ENCODE measurements at places on chromosomes 2 and 18.

GRCh38 chr2:147945660-147946059 is 74.9 kb downstream of the ORC4 start:
- no peak for DNase-seq
- H3K4me3 ChIP-seq = no peak overlapping the region
- H3K4me1 ChIP-seq = no peaks in the 10 kb centered on the region
- H3K27ac ChIP-seq = no peak overlapping the region

GRCh38 chr2:190792956-190793888 is 87.4 kb upstream of the GLS start:
- no peak for DNase-seq
- H3K4me3 ChIP-seq = no peak overlapping the region
- no peaks in the 10 kb centered on the region for H3K27me3 ChIP-seq
- H3K36me3 ChIP-seq = no peaks in the 10 kb centered on the region
- H3K27ac ChIP-seq = no peak overlapping the region

DNA sequence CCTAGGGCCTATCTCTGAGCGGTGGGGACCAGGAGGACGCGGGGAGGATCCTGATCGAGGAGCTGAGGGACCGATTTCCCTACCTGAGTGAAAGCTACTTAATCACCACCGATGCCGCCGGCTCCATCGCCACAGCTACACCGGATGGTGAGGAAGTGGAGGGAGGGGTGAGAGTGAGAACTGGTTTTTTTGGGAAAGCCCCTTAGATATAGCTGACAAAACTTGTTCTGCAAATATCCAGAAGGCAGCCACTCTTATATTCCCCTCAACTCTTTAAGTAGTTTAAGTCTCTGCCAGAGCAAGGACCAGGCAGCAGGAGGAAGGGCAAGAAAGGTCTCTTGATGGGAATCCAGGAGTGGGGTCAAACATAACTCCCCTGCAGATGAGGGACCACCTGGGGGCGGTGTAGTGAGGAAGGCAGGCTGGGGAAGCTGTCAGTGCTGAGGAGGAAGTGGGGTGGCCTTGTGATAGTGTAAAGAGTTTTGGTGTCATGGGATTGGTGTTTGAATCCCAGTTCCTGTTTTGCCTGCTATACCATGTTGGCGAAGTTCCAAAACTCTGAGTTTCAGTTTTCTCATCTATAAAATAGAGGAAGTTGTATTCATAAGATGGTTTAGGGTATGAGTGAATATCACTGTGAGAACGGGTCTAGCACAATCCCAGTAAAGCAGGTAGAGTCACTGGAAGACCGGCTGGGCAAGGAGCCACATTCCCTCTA is 3.4 kb downstream of the NAGK start:
- no peak for DNase-seq
- no peak overlapping the region for H3K4me3 ChIP-seq
- no peaks in the 10 kb centered on the region for H3K27me3 ChIP-seq
- H3K36me3 ChIP-seq = peaks cover 1% of the 10 kb centered on the region
- H3K27ac ChIP-seq = no peak overlapping the region

DNA sequence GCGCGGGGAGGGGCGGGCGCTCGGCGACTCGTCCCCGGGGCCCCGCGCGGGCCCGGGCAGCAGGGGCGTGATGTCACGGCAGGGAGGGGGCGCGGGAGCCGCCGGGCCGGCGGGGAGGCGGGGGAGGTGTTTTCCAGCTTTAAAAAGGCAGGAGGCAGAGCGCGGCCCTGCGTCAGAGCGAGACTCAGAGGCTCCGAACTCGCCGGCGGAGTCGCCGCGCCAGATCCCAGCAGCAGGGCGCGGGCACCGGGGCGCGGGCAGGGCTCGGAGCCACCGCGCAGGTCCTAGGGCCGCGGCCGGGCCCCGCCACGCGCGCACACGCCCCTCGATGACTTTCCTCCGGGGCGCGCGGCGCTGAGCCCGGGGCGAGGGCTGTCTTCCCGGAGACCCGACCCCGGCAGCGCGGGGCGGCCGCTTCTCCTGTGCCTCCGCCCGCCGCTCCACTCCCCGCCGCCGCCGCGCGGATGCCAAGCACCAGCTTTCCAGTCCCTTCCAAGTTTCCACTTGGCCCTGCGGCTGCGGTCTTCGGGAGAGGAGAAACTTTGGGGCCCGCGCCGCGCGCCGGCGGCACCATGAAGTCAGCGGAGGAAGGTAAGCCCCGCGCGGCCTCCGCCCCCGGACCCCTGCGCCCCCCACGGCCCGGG is at the start of gene NFATC1:
TSS of gene NFATC1 (plus strand) at position 170 of the 644 bp plus-strand sequence. CDS start at position 465, 295 bp downstream.
- peak; percentile 91 for DNase-seq
- no peaks in the 10 kb centered on the region for H3K36me3 ChIP-seq
- H3K27me3 ChIP-seq = no peaks in the 10 kb centered on the region
- no peaks in the 10 kb centered on the region for H3K4me1 ChIP-seq

DNA sequence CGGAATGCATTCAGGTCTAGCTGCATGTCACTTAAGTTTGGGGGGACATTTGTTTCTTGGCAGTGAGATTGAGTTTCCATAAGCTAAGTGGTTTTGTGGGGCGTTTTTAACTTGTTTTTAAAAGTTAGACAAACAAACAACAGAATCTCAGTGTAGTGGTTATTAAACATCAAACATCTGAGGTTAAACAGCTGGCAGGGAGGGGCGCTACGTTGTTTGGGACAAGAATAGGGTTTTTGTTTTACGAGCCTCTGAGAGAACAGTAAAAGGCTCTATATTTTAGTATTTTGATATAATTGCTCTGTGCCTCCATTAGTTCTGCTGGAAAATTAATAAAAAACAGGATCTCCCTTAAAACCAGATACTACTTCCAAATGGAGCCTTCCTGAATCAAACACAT is 41.6 kb upstream of the TMEM177 start:
- H3K27me3 ChIP-seq = no peaks in the 10 kb centered on the region
- H3K4me3 ChIP-seq = no peak overlapping the region
- no peak for DNase-seq

DNA sequence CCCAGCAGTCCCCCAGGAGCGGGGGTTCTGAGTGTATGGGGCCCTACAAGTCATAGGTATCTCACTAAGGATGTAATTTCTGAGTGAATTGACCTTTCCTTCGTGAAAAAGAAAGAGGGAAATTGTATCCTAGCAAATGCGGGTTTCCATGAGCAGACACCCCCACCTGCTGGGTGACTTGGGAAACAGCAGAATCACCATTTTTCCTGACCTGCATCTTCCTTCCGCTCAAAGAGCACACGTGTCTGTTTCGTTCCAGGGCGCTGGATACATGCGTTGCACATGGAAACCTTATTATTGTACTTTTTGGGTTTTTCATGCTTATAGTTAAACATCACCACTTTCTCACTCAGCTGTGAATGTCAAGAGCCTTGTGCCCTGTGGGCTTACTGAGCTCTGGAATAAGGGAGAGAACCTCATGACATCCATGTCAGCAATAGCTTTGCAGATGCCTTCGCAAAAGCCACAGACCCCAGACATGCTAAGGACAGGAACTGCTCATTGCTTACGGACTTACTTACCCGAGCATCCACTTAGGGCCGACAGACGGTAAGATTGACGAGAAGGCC is 132.8 kb downstream of the TPO start:
- no peak overlapping the region for H3K27ac ChIP-seq
- H3K36me3 ChIP-seq = no peaks in the 10 kb centered on the region
- H3K4me3 ChIP-seq = no peak overlapping the region
- no peaks in the 10 kb centered on the region for H3K27me3 ChIP-seq
- H3K4me1 ChIP-seq = no peaks in the 10 kb centered on the region

DNA sequence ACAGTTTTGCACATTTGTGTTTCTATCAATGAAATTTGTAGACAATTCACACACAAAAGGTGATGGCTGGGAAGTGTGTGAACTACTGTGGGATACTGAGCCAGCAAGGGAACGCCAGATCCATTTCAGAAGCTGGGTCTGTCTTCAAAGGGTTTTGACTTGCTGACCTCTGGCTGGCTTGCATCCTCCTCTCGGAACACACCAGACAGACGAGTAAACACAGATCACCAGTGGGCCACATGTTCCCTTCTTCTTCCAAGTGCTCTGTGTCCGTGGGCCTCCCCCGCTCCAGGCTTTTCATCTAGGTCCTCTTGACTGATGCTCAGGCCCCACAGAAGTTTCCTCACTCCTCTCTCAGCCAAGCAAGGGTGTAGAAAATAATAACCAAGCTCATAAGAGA is 122.2 kb upstream of the OSR1 start:
- H3K4me3 ChIP-seq = no peak overlapping the region
- no peaks in the 10 kb centered on the region for H3K27me3 ChIP-seq

DNA sequence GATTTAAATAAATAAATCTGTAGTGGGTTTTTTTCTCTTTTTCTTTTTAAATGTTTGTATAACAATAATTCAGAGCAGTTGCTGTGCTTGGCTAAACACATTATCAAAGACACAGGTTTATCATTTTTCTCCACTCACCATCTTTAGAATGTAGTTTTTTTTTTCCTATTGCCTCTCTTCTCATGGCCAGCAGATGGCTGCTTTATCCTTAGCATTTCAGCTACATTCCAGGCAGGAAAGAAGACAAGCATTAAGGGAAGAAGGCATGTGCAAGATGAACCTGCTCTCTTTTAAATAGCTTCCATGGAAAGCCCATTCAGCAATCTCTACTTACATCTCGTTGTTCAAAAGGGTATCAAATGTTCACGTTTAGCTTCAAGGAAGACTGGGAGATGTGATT is 42.6 kb downstream of the ARHGAP15 start:
- no peak for DNase-seq
- no peaks in the 10 kb centered on the region for H3K4me1 ChIP-seq
- H3K36me3 ChIP-seq = no peaks in the 10 kb centered on the region

GRCh38 chr2:152481881-152482583 is 147.1 kb downstream of the FMNL2 start:
- no peaks in the 10 kb centered on the region for H3K27me3 ChIP-seq
- DNase-seq = no peak
- H3K36me3 ChIP-seq = no peaks in the 10 kb centered on the region
- H3K4me1 ChIP-seq = peaks cover 7% of the 10 kb centered on the region
- H3K27ac ChIP-seq = no peak overlapping the region

DNA sequence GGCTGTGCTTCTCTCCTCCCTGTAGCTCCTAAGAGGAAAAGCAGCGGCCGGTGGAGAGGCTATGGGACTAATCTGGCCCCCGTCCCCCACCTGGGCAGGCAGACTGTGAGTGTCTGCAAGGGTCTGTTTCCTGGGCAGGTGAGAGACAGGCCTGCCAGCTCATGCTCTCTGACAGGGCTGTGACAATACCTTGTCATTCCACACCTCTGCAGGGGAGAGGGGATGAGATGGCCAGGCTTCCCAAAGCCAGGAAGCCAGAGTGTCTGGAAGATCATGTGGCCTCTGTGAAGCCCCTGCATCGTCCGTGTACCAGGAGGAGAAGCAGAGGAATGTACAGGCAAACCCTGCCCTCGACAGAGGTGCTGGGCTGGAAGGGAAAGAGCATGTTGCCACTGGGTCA is 142.5 kb upstream of the GATA6 start:
- no peaks in the 10 kb centered on the region for H3K36me3 ChIP-seq
- H3K4me3 ChIP-seq = no peak overlapping the region
- DNase-seq = no peak
- H3K27ac ChIP-seq = no peak overlapping the region

DNA sequence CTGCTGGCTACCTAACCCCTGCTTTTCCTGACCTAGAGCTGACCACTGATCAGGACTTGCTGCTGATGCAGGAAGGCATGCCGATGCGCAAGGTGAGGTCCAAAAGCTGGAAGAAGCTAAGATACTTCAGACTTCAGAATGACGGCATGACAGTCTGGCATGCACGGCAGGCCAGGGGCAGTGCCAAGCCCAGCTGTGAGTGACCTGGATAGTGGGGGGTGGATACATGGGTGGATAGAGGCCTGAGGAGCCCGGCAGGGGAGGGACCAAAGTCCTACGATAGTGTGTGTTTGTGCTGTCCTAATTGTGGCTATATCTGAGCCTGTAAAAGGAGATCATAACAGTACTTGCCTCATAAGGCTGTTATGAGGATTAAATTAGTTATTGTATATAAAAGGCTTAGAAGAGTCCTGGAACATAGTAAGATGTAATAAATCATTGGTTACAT is 8.2 kb downstream of the PLCD4 start:
- H3K36me3 ChIP-seq = no peaks in the 10 kb centered on the region
- no peaks in the 10 kb centered on the region for H3K27me3 ChIP-seq
- H3K4me1 ChIP-seq = no peaks in the 10 kb centered on the region
- no peak for DNase-seq
- no peak overlapping the region for H3K27ac ChIP-seq

DNA sequence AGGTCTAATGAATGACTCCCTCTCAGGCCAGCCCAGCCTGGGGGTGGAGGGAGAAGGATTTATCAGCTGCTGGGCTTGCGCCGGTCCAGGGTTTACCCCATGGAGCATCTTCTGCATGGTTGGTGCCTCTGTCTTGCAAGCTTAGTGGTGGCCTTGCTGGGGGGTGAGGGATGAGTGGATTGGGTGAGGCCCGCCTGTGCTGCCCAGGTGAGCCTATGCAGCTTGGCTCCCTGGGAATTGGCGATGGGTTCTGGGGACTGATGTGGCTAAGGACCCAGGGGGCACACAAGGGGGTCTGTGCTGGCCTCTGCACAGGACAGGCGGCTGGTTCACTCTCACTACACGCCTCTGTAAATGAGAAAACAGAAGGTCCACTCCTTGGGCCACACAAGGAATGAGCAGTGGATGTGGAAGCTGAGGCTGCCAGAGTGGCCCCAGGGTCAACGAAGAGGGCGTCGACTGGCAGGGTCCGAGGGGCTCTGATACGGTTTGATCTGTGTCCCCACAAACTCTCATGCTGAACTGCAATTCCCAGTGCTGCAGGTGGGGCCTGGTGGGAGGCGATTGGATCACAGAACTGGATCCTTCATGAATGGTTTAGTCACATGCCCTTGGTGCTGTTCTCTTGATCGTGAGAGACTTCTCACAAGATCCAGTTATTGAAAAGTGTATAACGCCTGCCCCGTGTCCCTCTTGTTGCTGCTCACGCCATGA is 151.6 kb upstream of the HDAC4 start:
- no peaks in the 10 kb centered on the region for H3K27me3 ChIP-seq
- H3K4me1 ChIP-seq = no peaks in the 10 kb centered on the region
- no peaks in the 10 kb centered on the region for H3K36me3 ChIP-seq
- no peak overlapping the region for H3K4me3 ChIP-seq
- H3K27ac ChIP-seq = no peak overlapping the region

DNA sequence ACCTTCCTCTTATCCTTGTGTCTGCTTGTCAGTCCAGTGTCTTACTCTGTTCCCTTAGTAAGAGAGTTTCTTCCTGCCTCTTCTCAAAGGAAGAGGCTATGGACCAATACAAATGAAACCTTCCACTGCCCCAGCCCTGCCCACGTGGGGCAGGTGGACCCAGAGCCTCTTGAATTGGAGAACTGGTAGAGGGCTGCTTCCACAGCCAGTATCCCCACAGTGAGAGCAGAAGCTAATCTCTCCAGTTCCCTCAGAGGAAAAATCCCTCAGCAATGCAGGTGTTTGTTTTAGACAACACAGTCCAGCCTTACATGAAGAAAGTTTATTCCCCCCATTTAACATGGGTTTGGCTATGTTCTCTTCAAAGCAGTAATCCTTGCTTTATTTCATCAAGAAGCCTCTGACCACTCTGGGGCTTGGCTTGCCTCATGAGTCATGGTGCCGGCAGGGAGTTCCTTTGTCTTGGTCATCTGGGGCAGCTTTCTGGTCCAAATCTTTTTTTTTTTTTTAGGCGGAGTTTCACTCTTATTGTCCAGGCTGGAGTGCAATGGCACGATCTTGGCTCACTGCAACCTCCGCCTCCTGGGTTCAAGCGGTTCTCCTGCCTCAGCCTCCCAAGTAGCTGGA is 6.5 kb upstream of the CYBRD1 start:
- no peaks in the 10 kb centered on the region for H3K27me3 ChIP-seq
- H3K4me1 ChIP-seq = no peaks in the 10 kb centered on the region
- no peak overlapping the region for H3K27ac ChIP-seq
- peak; percentile 59 for DNase-seq

GRCh38 chr2:241974096-241974495 is 104.6 kb downstream of the RTP5 start:
- H3K27ac ChIP-seq = no peak overlapping the region
- no peak overlapping the region for H3K4me3 ChIP-seq
- H3K4me1 ChIP-seq = no peaks in the 10 kb centered on the region
- no peaks in the 10 kb centered on the region for H3K27me3 ChIP-seq
- no peak for DNase-seq

Measured in aorta (tissue), 5 donors.